Caki2 (cell line): ENCODE measurements at places on chromosomes 11 and 22.

DNA sequence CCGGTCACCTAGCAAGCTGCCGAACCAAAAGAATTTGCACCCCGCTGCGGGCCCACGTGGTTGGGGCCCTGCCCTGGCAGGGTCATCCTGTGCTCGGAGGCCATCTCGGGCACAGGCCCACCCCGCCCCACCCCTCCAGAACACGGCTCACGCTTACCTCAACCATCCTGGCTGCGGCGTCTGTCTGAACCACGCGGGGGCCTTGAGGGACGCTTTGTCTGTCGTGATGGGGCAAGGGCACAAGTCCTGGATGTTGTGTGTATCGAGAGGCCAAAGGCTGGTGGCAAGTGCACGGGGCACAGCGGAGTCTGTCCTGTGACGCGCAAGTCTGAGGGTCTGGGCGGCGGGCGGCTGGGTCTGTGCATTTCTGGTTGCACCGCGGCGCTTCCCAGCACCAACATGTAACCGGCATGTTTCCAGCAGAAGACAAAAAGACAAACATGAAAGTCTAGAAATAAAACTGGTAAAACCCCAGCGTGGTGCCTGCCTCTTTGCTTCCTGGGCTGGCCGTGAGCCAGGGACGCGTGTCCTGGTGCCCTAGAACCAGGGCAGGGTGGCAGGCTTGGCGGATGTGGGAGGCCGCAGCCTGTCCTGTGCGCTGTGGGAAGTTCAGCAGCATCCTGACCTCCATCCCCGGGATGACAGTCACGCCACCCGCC, 13.2 kb downstream of the CCND1 start:
- DNase-seq: no peak

- peak; percentile 32 for DNase-seq
Observed at GRCh38 chr11:69377029-69377952, 83.3 kb downstream of the MYEOV start.

GRCh38 chr11:128903248-128904061, 12.3 kb downstream of the KCNJ5 start:
- no peak for DNase-seq

DNA sequence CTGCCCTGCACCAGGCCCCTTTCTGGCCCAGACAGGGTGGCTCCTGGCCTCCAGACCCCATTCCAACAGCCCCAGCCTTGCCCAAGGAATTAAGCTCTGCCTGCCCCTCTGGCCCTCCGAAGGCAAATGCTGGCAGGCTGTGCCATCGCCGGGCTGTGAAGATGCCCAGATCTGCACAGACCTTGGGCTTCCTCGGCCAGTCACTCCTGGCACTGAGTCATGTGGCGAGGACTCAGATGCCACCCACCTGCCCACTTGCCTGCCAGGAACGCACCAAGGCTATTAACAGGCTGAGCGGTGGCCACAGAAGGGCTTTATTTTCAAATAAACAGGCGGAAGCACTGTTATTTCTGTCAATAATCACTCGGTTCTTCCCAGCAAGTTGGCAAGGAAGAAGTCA, 50.3 kb upstream of the TTLL12 start:
- DNase-seq: no peak

- no peak for DNase-seq
Observed at GRCh38 chr11:99632969-99633368, 612.2 kb downstream of the CNTN5 start.

DNA sequence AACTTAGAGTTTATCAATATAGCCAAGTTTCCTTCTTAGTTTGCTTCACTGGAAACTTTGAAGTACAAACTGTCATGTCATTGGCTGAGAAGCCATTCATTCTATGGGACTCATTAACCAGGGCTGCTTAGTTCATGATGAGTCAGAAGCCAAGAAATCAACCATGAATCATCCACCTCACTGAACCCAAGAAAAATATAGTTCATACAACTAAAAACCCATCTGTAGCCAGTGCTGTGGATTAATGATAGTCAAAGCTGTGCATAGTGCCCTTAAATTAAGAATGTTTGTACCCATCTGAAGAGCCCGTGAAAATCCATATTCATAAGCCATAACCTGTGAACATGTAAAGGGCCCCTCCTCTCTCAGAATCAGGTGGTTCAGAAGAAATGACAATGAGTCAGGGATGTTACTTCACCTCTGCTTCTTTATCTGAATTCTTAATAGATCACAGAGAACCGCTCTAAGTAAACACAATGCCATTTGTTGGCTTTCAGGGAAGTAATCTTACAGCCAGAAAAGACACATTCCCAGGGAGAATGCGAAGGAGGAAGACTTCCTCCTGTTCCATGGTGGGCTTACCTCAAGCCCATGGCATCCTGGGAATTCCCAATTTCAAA, 25.4 kb downstream of the MMP20 start:
- DNase-seq: peak; percentile 97

DNA sequence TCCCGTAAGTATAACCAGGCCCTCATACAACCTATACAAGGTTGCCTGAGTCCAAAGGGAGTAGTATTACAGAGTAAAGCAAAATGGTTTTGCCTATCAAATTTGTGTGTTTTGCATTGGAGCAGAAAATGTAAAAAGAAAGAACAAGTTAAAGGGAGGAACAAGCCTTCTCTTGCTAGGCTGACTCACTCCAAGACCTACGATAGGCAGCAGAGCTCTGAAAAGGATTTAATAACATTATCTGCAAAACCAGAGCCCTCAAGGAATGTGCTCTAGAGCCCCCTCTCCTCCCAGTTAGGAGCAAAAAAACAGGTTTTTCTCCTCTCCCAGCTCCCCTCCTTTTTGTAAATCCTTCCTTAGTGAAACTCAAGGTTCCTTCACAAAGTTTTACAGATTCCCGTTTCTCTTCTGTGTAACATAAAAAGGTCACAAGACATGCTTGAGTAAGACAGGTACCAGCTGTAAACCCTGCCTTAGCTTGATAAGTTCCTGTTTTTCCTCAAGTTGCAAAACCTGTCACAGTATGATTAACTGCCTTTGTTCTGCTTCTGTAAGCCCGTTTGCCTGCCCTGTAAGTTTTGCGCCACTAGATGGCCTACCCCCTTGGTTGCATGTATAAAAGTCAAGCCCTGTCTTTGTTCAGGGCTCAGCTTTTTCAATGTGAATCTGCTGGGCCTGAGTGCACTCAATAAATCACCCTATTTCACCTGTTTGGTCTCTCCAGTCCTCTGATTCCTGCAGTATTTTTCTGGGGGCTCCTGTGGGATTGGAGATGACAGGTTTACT, 498.2 kb downstream of the KCNA4 start:
- DNase-seq: peak; percentile 12

GRCh38 chr11:93248602-93249001, 50.8 kb upstream of the SLC36A4 start:
- DNase-seq: no peak

DNA sequence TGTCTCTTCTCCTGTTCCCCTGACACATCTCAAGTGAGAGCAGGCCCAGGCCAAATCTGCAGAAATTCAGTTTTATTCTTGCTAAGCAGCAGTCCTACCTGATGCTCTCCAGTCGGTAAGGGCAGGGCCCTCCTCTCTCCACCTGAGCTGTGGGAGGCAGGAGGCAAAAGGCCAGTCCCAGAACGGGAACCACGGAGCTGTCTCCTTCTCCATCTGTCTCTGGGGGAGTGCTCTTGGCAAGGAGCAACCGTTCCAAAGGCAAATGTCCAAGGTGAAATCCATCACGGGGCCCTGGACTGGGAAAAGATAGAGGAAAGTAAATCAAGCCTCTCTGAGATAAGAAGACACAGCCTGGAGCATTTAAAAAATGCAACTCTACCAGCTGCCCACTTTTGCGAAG, 65.2 kb upstream of the CDON start:
- no peak for DNase-seq

- no peak for DNase-seq
Observed at GRCh38 chr11:11553573-11553972, 68.2 kb downstream of the GALNT18 start.

- DNase-seq: no peak
Observed at GRCh38 chr22:23033116-23033905, 37.0 kb upstream of the GNAZ start.

GRCh38 chr11:12224537-12224893, 114.1 kb downstream of the MICAL2 start:
- DNase-seq: no peak

- no peak for DNase-seq
Observed at GRCh38 chr11:96229354-96229977, 113.5 kb downstream of the MAML2 start.

- DNase-seq: no peak
Observed at GRCh38 chr11:119149018-119149785, at the start of gene ABCG4. ABCG4 (plus strand) TSS chr11:119149052; CDS start chr11:119149966, 914 bp downstream.

GRCh38 chr11:75001686-75002085, 13.0 kb downstream of the NEU3 start:
- no peak for DNase-seq

- peak; percentile 13 for DNase-seq
Observed at GRCh38 chr11:6611092-6611962, 689 bp downstream of the TAF10 start.

- no peak for DNase-seq
Observed at GRCh38 chr11:42762348-42762747, 549.4 kb upstream of the API5 start.

DNA sequence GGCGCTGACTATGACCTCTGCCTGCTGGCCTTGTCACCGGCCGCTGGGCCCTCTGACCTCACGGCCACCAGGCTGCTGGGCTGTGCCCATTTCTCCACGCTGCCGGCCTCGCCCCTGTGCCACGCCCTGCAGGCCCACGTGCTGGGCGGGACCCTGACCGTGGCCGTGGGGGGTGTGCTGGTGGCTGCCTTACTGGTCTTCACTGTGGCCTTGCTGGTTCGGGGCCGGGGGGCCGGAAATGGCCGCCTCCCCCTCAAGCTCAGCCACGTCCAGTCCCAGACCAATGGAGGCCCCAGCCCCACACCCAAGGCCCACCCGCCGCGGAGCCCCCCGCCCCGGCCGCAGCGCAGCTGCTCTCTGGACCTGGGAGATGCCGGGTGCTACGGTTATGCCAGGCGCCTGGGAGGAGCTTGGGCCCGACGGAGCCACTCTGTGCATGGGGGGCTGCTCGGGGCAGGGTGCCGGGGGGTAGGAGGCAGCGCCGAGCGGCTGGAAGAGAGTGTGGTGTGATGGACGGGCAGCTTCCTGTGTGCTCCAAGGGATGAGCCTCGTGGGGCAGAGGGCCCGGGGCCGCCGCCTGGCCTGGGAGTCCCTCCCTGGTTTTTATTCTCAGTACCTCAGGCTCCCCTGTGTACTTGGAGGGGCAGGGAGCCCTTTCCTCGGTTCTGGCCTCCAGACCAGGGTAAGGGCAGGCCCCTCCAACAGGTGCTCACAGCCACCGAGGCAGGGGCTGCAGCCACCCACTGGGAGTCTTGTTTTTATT, 3.0 kb downstream of the LRFN4 start:
- DNase-seq: no peak

DNA sequence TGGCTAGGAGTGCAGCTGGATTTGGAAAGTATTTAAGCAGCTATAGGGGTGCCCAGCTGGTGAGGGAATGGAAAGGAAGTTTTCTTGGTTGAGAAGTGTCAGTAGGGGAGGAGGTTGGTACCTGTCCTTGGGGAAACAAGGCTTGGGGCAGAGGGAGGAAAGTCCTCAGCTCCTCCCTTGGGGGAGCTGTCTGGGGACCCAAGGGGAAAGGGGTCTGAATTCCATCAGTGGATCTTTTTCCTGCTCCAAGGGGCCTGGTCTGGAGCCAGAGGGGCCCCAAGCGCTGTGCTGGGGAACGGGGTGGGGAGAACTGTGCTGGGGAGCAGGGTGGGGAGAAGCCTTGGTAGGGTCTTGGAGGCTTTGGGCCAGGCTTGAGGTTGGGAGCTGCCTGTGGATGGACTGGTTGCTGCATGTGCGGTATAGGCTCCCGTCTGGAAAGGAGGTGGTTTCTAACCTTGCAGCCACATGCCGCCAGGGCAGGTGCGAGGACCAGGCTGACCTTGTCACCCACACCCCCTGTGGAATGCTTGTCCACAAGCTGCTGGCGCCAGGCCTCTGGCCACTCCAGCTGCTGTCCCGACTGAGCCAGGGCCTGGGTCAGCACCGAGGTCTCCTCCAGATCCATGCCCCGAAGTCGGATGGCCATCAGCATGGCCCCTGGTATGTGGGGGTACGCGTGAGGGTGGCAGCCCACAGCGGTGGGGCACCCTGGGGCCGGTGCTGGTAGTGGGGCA, 963 bp downstream of the TYMP start:
- DNase-seq: no peak

- peak; percentile 55 for DNase-seq
Observed at GRCh38 chr11:62547691-62548281, 1.2 kb upstream of the AHNAK start.

GRCh38 chr22:27791159-27791858, 10.2 kb downstream of the MN1 start:
- DNase-seq: no peak

GRCh38 chr11:46491661-46492330, 100.2 kb upstream of the CHRM4 start:
- DNase-seq: no peak

DNA sequence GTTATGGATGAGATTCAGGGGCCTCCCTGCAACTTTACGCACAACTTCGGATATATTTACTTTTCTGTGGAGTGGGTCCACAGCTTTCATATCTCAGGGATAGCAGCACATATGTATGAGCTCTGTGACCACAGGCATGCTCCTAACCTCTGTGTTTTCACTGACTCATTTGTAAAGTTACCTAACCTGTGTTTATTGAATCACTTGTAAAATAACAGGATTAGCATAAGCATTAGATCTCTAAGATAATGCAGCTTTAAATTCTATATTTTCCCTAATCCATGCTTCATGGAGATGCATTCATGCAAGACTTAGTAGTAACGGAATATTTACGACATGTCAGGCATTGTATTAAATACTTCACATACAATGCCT, 47.9 kb upstream of the DDI1 start:
- DNase-seq: peak; percentile 1

DNA sequence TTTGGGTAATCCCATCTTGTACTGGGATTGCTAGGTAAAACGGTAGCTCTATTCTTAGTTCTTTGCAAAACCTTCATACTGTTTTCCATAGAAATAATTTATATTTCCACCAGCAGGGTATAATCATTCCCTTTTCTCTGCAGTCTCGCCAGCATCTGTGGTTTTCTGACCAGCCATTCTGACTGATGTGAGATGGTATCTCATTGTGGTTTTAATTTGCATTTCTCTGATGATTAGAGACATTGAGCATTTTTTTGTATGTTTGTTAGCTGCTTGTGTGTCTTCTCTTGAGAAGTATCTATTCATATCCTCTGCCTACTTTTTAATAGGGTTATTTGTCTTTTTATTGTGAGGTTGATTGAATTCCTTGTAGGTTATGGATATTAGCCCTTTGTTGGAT, 220.9 kb downstream of the PGR start:
- DNase-seq: no peak
